ENCODE measurements at places on chromosomes 5 and 9.

GRCh38 chr5:125148076-125148475 is 401.6 kb upstream of the ZNF608 start:
- DNase-seq: no peak

DNA sequence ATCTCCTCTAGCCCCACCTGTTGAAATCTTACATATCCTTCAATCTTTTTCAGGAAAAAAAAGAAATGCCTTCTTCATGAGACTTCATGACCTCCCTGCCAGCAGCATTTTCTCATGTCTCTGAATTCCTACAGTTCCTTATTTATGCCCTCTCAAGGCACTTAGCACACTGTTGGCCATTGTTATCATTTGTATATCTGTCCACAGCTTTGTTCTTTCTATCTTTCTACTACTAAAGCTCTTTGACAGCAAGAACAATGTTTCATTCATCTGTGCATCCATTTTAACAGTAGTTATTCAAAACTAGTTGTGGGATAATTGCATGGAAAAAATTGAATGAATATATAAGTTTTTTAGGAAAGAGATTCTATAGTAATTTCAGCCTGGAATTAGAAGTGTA is 20.9 kb upstream of the GZMA start:
- DNase-seq: no peak

GRCh38 chr5:1111241-1111726 is 579 bp downstream of the SLC12A7 start:
- no peak for DNase-seq

- DNase-seq: no peak
These were observed 24.3 kb downstream of the PTPDC1 start for GRCh38 chr9:94108584-94108983.

DNA sequence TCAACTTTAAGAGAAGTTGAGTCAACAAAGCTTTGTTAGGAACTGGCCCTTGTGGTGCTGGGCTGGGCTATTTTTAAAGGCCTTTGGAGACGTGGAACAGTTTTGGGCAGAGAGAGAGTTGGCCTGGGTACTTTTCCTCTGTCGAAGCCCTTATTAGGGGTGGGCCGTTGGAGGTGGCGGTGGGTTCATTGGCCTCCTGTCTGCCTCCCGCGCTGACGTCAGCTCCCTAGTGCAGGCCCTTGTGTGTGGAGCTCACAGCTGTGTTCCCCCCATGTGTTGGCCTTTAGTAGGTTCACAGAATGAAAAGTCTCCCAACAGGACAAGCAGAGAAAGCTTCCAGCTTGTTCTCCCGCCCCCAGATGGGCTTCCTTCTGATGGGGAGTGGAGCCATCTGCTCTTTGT is 2.7 kb downstream of the NCS1 start:
- no peak for DNase-seq

DNA sequence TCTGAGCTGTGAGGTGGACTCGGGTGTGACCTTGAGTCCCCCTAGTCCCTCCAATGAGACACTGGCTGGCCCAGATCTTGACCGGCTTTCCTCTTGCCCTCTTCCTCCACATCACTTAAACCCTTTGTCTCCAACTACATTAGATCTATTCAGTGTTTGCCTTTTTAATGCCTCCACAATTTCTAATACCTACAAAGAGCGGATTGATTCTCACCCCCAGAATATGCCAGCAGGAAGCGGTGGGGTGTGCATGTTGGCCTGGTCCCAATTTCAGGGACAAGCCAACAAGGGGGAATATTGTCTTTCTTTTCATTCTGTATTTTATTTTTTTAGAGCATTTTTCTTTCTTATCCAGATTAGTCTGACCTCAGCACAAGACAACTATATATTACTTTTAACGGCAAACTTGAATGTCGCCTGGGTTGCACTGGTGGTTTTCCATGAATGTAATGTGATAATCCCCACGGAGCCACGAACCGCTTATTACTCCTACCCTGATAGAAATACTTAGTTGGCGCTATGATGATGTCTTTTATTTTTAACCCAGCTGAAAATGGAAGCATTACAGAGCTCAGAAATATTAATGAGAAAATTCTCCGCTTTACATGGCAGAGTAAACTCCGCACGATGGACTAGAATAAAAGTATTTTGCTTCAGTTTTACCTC is 68.5 kb upstream of the MYO10 start:
- DNase-seq: no peak

DNA sequence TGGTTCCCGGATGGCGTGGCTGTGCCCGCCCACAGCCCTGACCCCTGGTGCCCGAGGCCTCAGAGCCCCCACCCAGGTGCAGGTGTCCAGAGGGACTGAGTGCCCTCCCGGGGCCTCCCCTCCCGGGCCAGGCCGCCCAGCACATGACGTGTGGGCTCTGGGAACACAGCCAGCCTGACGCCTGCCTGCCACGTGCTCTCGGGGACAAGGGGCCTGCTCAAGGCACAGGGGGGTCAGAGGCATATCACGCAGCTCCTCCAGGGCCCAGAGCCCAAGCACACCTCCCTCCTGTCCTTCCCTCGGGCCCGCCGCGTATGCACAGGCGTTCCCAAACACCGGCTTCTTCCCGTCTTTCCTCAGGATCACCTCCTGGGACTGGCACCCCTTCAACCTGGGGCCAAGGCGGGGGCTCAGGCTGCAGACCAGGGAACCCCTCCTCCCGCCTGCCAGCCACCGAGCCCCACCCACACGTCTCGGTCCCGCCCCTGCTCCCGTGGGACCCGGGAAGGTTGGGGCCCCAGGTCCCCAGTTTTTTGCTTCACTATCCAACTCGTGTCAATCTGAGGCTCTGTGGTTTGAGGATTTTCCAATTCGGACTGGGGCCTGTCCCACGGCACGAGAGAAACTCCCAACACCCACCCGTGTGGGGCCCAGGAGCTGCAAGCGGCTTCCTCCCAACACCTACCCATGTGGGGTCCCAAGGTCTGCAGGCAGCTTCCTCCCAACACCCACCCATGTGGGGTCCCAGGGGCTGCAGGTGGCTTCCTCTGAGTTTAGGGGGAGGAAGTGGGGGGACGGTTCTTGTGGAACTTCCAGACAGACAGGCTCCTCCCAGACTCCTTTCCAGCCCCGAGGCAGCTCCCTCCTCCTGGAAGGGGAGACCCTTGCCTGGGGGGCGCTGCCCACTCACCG is 1.5 kb downstream of the LCN10 start:
- no peak for DNase-seq

GRCh38 chr5:172146748-172147092 is 41.3 kb downstream of the STK10 start:
- DNase-seq: no peak

DNA sequence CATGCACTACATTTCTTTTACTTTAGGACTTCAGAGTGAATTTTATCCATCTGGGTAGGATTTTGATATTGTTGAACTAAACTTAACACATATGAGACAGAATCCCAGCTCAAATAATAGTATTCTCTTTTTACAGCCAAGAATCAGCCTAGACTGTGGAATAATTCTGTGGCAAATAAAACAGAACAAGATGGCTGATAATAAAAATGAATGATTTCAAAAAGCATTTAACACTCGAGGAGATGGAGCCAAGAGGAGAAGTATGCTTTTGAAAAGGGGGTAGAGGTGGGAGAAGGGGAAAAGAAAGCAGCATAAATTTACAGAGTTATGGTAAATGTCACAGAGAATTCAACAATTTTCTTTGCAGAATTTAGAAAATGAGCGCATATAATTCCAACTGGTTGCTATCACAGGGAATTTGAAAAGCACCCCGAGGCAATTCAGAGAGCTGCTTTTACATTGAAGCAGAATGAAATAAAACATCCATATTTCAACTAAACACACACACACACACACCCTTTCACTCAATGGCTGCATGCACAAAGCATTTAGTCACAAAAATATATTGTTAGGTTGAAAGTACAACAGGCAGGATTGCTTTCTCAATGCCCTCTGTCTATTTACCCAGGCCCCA is 60.2 kb upstream of the DMAC1 start:
- DNase-seq: no peak

- no peak for DNase-seq
These were observed 20.2 kb downstream of the OCLN start for GRCh38 chr5:69512740-69513260.

DNA sequence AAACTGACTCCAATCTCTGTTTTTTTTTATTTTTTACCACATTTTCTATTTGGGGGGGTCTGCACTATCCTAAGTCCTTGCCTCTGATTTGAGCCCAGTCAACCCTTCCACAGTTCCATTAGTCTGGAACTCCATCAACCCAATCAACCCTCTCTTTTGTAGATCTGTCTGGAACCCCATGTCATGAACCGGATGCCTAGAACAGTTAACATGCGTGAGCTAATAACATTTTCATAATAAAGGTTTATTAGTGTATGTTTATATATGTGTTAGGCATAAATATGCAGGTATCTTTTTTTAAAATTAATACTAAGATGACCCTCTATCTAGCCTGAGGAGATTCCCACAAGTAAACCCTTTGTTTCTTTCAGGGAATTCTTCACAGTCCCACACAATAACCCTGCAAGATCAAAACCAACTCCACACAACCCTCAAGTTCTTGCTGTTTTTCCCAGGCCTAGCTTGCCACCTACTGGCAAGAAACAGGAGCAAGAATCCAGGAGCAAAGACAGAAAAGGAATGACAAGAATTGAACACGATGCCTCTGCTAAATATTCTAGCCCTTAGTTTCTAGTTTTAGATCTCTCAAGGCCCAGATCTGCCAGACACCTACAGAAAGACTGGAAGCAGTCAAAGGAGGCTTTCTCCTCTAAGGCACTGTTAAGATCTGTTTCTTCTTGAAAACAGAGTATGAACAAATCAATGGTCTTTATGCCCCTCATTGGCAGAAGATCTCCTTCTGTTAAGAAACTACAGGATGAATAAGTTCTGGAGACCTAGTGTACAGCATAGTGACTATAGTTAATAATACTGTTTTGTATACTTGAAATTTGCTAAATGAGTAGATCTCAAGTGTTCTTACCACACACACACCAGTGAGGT is 100.4 kb downstream of the TRIM36 start:
- DNase-seq: peak; percentile 13

DNA sequence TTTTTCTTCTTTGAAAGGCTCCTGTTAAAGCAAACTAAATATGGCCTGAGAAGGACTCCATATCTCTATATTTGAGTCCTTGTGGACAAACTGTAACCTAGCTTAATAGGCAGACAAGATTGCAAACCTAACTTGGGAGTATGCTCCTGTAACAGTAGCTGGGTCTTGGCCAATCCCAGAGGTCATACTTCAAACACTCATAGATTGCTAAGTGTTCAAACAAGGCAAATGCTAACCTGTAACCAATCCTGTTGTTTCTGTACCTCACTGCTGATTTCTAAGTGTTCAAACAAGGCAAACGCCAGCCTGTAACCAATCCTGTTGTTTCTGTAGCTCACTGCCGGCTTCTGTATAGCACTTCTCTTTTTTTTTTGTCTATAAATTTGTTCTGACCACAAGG is 50.6 kb upstream of the CLK4 start:
- no peak for DNase-seq

- DNase-seq: no peak
These were observed 61.0 kb upstream of the SPTLC1 start for GRCh38 chr9:92176068-92176799.

- no peak for DNase-seq
These were observed 252.5 kb upstream of the SEMA6A start for GRCh38 chr5:116827078-116827477.

DNA sequence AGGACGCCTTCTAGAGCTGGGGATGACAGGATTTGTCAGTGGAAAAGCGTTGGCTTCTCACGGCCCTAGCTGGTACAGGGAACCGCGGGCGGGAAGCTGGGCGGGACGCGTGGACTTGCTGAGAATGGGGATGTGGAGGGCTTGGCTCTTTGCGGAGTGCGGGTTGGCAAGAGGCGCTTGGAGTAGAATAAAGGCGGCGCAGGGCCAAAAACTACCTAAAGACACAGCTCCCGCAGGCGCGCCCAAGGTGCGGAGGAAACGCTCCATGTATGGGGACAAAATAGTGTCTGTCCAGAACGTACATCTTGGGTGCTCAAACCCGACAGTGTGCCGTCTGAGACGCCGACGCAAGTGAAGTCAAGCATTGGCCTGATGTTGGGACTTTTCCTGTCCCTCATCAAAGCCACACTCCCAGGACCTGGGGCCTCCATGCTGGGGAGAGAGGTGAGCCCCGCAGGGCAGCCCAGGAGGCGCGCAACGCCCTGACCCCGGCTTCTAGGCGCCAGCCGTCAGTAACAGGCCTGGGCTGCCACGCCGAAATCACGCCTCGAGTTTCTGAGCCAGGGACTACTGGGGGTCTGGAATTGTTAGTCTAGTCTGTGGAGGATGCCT is 1.6 kb upstream of the NKX2-5 start:
- no peak for DNase-seq

- no peak for DNase-seq
These were observed 235.7 kb upstream of the PRR16 start for GRCh38 chr5:120228262-120229031.

DNA sequence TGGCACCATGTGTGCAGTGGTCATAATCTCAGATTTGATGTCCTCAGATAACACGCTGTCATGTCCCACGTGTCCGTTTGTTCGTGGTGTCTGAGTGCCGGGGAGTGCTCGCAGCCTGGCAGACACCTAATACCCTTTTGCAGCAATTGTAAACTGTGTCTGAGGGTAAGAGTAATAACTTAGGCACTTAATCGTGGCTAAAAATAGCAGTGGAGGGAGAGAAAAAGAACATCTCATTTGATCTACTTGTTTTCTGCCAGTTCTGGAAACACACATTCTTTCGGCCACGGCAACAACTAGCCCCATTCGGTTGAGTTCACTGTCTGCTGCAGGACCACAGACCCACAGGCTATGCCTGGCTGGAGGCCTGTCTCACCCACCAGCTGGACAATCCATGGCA is 16.5 kb downstream of the ADCY2 start:
- no peak for DNase-seq

- DNase-seq: no peak
These were observed 203.4 kb downstream of the GADD45G start for GRCh38 chr9:89808076-89808755.

DNA sequence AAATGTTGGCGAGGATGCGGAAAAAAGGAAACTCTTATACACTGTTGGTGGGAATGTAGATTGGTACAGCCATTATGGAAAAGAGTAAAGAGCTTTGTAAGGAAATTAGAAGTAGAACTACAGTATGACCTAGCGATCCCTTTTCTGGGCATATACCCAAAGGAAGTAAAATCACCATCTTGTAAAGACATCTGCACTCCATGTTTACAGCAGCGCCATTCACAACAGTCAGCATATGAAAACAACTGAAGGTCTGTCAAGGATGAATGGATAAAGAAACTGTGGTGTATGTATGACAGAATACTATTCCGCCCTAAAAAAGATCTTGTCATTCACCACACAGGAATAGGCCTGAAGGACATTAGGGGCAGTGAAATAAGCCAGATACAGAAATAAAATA is 27.7 kb upstream of the SLC25A51 start:
- no peak for DNase-seq

GRCh38 chr5:157327771-157328170 is 61.8 kb downstream of the CYFIP2 start:
- no peak for DNase-seq

DNA sequence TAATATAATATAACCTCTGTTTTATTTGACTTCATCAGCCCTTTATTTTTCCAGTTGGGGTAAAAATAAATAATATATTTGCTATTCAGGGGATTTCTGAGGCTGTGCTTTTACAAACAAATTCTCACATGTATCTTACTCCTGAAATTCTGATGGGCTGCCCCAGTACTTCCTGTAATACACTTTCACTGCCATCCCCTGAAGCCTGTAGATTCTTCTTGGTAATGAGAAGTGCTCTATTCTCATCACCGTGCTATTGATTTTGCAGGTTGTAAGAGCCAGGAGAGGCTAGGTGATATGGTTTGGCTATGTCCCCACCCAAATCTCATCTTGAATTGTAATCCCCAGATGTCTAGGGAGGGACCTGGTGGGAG is 91.9 kb upstream of the CEP78 start:
- DNase-seq: no peak

- DNase-seq: no peak
These were observed 643.9 kb upstream of the ZNF608 start for GRCh38 chr5:125390326-125390725.

GRCh38 chr5:67003935-67004729 is 192.5 kb downstream of the CD180 start:
- DNase-seq: peak; percentile 63

All from AG09309 (cell line).